Left cardiac atrium (tissue), 4 donors: ENCODE measurements at places on chromosomes 2 and 18.

DNA sequence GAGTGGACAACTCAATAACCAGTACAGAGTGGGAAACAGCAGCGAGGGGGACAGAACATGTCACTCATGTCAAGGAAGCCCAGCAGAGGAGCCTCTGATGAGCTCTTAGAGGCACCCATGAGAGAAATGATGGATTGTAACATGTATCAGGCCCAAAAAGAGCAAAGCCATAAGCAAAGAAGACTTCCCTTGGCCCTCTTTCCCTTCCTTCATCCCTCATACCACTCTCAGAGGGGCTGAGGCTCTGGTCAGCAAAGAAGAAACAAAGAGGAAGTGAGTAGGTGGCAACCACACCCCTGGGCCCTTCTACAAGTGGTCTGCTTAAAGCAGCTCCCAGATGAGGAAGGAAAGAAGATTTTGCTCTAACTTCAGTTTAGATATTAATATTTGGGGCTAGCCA is 112.8 kb downstream of the CDC42EP3 start:
- DNase-seq = no peak

DNA sequence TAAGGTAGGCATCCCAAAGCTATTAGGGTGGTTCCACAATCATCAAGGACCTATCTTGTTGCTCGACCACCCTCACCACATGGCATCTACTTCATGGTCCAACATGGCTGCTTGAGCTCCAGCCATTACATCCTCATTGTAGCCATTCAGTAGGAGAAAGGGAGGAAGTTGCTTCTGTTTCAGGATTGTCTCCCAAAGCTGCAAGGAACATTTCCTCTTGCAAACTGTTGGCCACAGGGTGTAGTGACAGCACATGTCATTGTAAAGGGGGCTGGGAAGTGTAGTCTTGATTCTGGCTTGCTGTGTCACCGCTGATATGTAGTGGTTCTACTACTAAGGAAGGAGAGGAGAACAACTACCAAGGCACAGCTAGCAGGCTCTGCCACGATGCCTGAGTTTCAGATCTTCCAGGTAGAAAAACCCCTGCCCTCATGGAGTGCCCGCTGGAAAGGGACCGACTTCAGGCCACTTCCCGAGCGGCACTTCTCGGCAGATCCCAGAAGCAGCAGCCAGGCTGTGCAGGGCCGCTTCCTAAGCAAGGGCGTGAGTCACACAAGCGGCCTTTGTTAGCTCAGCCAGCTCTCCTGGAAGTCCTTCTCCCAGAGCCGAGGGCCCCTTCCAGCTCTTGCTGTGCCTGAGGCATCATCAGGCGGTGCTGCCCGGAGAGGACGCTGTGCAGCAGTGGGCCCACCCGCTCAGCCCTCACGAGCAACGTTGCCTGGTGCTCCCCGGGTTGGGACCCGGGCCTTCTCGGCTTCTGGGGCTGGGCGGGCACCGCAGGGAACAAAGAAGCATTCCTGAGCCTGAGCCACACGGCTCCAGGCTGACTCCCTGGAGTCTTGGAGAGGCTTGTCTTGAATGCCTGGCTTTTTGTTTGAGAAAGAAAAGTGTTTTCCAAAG is 58.2 kb downstream of the HS6ST1 start:
- peak; percentile 74 for DNase-seq

DNA sequence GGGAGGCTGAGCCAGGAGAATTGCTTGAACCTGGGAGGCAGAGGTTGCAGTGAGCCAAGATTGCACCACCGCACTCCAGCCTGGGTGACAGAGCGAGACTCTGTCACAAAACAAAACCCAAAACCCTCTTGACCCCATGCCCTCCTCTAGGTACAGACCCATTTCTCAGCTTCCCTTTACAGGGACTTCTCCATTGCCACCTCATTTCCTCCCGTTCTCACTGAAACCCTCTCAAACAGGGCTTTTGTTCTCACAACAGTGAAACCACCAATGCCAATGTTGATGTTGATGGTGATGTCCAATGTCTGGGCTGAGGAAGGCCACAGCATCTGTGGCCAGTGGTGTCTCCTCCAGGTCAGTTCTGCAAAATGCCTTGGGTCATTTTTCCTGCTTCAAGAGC is 69.0 kb upstream of the ZCCHC2 start:
- DNase-seq = no peak

DNA sequence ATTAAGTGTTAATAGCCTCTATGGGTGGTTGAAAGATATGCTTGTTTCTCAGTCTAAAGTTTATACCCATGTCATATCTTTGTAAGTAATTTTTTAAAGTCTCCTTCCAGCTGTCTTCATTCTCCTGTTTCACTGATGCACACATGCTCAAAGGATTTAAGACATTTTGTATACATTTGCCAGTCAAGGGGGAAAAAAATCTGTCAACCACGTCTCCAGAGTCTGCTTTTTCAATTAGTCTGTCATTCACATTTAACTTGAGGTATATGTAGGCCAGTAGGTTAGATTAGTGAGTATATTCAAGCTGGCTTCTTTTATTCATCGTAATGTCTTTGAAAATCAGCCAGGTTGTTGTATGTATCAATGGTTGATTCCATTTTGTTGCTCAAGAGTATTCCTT is 193.5 kb downstream of the MCFD2 start:
- no peak for DNase-seq

DNA sequence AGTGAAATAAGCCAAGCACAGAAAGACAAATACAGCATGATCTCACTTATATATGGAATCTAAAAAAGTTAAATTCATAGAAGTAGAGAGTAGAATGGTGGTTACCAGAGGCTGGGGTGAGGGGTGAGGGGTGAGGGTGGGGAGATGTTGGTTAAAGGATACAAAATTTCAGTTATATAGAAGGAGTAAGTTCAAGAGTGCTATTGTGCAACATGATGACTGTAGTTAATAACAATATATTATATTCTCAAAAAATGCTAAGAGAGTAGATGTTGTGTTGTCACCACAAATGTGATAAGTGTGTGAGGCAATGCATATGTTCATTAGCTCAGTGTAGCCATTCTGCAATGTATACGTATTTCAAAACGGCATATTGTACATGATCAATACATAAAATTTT is 26.4 kb upstream of the GULP1 start:
- no peak for DNase-seq
